Activated T-helper 9 cell treated with anti-CD3 and anti-CD28 coated beads, Interleukin-2, amount 50 U/mL, for 16 hours (primary cell): ENCODE measurements at places on chromosomes 7 and 10.

DNA sequence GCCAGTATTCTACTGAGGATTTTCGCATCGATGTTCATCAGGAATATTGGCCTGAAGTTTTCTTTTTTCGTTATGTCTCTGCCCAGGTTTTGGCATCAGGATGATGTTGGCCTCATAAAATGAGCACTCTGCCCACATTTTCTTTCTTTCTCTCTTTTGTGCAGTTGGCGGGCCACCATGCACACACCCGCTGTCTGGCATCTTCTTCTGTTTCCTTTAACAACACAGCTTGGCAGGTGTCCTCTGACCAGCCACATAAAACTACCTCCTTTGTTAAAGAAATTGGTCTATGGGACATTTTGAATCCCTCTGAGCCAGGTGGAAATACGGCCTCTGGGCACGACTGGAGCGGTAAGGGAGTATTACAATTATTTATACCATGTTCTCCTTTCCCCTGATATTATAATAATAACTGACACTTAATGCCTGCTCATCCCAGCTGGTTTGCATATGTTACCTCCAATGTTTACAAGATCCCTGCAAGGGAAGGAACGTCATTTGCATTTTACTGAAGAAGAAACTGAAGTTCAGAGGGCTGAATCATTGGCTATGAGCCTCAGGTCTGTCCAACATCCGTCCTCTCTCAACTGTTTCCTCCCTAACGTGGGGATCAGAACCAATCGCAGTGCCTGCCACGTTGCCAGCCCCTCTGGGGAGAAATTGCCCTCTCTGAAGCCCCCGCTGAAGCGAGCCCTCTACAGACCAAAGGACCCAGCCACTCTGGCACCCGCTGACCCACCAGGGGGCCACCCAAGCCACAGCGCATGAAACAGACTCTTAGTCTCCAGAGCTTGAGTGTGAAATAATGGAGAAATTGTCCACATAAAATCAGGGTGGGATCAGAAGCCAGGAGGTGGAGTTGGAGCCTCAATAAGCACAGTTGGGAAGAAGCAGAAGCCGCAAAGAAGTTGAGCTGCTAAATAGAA is 125.0 kb upstream of the FOXK1 start:
- no peak for DNase-seq

DNA sequence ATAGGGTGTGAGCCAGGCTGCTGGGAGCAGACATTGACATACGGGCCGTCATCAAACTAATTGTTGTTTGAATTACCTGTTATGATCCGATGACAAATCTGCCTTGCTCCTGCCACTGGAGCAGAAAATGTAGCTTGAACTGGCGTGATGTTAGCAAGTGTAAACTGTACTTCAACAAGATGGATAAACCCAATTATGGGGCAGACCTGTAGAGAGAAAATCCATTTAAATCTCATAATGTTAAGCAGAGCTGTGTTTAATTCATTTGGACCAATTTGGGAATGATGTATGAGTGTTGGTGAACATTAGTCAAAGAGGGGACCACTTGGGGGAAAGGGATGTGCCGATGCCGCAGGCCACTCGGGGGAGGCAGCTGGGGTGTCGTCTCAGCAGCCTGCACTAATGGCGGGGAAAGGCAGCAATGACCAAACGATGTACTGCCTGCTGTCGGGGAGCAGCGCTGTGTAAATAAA is 27.4 kb downstream of the TCF7L2 start:
- no peak for DNase-seq

DNA sequence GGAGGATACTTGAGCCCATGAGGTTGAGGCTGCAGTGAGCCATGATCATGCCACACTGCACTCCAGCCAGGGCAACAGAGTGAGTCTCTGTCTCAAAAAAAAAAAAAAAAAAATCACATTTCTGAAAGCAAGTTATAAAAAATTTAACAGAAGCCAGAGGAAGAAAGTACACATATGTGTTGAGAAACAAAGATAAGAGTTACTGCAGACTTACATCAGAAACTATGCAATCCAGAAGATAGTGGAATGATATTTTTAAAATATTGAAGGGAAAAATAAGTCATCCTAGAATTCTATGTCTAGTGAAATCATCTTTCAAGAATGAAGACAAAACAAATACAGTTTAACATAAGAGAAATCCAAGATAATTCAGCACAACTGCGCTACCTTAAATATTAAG is 46.9 kb downstream of the ZNF518A start:
- no peak for DNase-seq

GRCh38 chr7:46245586-46246111 is 324.6 kb upstream of the IGFBP3 start:
- no peak for DNase-seq

DNA sequence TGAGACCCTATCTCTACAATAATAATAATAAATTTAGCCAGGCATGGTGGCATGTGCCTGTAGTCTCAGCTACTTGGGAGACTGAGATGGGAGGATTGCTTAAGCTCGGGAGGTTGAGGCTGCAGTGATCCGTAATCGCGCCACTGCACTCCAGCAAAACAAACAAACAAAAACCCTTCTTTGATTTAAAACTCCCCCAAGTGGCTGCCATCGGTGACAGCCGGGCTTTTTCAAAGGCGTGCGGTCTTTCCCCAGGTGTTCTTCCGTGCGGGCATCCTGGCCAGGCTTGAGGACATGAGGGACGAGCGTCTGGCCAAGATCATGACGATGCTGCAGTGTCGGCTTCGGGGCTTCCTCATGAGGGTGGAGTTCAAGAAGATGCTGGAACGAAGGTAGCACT is 1.9 kb upstream of the MYH16 start:
- no peak for DNase-seq

DNA sequence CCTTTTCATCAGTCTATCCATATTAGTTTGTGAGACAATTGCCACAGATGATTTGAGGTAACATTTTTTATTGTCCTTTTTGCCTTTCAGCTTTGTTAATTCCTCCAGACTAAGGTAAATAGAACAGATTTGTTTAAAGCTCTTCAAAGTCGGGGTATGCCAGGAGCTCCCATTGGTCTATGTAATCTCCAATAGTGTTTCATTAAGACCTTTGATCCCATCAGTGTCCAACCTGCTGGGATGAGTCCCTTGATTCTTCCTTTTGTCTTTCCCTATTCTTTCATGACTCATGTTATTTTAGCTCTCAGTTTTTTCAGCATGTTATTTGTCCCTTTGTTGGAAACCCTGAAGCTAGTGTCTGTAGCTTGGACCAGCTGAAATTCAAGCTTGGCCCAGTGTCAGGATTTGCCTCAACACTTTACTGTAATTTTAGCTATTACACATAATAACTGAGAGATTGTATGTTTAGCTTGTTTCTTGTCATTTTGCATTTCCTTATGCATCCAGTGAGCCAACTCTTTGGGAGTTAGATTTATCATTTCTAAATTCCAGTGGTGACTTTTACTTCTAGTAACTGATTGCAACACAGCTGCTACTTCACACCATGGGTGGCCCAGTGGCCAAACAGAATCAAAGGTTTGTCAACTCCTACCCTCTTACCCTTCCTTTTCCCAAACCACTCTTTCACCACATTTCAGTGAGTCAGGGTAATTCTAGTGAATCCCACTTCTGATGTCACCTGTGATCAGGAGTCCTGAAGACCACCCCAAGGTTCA is 15.3 kb downstream of the AGBL3 start:
- DNase-seq, result no peak

GRCh38 chr10:132722394-132723329 is 63.3 kb downstream of the NKX6-2 start:
- no peak for DNase-seq

GRCh38 chr10:58827381-58827780 is 314.7 kb downstream of the BICC1 start:
- DNase-seq, result no peak

- DNase-seq, result no peak
These were observed 95.0 kb downstream of the CNOT4 start for GRCh38 chr7:135414850-135415439.

GRCh38 chr10:105875050-105875449 is 1234.0 kb downstream of the SORCS3 start:
- no peak for DNase-seq

DNA sequence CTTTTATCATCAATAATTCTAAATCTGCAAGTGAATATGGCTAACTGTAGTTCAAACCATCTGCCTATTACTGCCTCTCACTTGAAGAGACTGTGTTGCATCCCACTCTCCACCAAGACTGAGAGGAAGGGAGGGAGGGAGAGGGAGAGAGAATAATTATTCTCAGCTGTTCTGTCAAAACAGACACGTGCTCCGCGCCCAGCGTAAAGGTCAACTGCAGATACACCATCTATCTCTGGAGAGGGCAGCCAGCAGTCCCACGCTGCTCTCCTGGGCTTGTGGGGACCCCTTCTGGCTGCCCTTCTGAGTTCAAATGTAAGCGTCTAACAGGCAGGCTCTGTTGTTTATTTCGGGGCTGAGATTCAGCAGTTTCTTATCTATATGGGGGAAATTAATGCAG is 625.5 kb upstream of the GALNT17 start:
- DNase-seq, result no peak

DNA sequence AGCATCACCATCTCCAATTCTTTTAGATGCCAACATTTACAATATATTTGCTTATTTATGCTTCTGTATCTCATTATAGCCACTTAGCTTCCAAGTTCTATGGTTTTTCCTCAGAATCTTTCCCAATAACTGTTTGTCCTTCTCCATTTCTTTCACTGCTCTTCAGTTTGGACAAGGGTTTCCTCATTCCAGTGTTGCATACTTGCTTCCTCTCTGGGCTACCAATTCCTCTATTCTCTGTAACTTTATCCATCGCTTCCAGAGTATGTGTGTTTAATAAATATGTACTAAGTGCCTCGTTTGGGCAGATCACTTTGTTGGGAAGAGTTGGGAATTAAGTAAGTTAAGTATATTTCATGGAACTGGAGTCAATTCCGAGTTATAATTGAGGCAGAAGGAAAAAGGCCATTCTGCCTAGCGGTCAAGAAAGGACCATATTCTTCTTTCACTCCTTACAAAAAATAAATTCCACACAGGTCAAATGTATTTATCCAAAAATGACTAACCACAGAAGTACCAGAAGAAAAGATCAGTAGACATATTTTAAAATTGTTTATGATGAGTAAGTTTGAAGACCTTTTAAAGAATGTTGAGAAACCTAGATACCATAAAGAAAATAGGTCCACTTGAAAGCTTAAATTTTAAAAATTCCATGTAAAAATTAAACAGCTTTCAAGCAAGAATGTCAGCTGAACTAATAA is 10.8 kb downstream of the STAMBPL1 start:
- no peak for DNase-seq

GRCh38 chr10:7408291-7409044 is 2.4 kb downstream of the SFMBT2 start:
- DNase-seq, result peak; percentile 43

DNA sequence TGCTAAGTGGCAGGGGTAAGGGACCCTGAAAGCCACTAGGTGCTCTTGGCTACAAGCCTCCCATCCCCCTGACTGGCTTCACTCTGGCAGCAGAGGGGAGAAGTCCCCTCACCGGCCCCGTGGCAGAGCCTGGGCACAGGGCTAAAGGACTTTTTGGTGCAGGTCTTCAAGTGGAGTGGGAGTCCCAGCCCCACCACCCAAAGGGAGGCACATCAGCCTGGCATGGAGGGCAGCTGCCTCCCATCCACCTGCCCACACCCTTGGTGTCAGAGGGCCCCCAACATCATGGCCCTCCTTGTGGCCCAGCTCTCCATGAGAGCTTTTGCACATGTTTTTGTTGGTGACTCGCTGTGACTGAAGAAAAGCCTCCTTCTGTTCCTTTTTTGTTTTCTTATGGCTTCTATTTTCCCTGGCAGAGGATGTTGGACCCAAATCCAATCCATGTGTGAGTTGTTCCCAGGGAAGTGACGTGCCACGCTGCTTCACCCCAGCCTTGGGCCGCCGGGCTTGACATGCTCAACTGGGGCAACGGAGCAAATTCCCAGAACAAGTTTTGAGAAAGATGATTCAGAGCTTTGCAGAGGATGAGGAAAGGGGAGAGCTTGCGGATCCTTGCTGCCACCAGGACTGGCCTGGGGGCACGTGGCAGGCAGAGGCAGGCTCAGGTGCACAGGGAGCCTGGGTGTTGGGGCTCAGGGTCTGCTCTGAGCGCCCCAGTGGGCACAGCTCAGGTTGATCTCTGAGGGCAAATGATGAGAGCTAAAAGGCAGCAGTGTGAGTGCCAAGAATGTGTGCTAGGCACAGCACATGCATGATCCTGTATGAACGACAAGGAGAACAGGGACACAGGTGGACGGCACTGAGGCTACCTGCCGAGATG is 1.9 kb upstream of the AEBP1 start:
- DNase-seq, result no peak

DNA sequence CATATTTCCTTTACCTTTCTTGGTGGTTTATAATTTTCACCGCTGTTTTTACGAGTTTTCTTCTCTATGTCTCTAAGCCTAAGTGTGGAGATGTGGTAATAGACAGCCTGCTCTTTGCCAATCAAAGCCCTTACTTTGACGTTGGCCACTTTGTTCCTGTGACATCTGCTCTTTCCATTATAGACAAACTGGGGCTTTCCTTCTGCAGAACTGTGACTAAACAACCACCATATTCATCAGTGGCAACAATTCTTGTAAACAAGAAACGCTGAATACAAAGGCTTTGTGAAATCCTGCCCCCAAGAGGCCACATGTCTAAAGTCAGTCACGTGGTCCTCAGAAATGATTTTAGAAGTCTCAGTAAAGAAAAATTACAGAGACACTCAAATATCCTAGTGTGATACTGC is 59.6 kb upstream of the CAPZA2 start:
- DNase-seq, result no peak

DNA sequence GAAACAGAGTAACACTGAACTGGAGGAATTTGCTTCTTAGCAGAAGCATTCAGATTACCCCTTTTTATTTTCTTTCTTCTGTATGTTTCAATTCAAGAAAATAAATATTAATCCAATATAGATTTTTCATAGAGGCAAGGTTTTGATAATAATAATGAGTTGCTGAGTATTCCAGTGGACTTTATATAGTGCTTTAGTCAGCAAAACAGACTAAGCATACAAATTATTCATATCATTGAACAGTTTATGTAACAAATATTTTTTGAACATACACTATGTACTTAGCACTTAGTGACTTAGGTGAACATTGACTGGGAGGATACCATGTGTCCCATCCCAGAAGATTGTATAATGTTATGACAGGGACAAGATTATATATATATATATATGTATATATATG is 32.0 kb downstream of the PPP1R9A start:
- no peak for DNase-seq

GRCh38 chr7:100893910-100894721 is 1.6 kb downstream of the ACHE start:
- no peak for DNase-seq

- DNase-seq, result no peak
These were observed 802.3 kb upstream of the SORCS1 start for GRCh38 chr10:107966826-107967225.

GRCh38 chr10:79340646-79341244 is 6.5 kb upstream of the PPIF start:
- DNase-seq, result no peak

GRCh38 chr7:113408999-113409398 is 290.6 kb upstream of the SMIM30 start:
- no peak for DNase-seq
